ENCODE measurements at places on chromosomes 1 and 21.

GRCh38 chr1:239913141-239913585, 178.5 kb upstream of the FMN2 start:
- DNase-seq, result no peak

GRCh38 chr1:118244194-118244593, 59.2 kb upstream of the SPAG17 start:
- no peak for DNase-seq

DNA sequence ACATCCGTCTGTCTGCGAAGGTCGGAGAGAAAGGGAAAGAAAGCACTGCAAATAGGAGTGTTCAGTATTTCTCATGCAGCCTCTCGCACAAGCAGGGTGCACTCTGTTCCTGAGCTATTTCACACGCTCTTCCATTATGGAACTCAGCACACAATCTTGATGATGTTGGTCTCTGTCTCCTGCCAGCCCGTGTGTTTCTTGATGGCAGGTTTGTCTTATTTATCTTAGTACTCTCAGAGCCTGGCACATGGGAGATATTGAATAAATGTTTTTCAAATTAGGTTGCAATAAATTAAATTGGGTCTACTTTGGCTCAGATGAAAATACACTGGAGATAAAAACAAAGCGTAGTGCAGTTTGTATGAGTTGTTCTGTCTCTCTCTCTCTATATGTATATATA, 134.9 kb upstream of the ETS2 start:
- no peak for DNase-seq

DNA sequence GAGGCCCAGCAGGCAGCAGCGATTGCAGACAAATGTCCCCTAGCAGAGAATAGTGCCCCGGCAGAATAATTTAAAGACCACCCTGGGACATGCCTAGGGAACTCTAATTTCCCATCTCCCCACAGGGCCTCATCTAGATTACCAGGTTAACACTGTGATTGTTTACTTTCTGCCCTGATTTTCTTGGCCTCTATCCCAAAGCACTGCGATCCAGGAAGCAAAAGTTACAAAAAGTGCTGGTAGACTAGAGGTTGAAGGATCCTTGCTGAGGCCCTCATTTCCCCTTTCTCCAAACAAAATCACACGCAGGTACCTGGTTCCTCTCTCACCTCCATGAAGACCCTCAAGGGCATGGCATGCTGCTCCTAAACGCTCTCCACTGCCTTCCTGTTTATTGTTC, 229.7 kb downstream of the C1orf94 start:
- DNase-seq, result no peak

DNA sequence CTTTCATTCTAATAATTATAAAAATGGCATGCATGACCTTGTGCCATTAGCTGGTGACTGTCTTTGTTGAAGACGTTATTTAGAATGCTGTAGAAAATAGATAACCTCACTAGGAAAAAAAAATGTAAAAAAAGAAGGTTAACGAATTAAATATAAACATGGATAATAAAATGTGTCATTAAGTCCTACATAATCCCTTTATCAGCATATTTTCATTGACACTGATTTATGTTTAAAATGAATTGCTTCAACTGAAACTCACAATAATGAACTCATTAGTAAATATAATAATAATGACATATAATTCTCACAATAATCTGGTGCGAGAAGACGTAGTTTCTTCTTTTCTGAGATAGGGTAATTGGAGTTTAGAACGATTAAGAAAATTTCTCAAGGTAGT, 4.7 kb downstream of the TMPRSS15 start:
- no peak for DNase-seq

DNA sequence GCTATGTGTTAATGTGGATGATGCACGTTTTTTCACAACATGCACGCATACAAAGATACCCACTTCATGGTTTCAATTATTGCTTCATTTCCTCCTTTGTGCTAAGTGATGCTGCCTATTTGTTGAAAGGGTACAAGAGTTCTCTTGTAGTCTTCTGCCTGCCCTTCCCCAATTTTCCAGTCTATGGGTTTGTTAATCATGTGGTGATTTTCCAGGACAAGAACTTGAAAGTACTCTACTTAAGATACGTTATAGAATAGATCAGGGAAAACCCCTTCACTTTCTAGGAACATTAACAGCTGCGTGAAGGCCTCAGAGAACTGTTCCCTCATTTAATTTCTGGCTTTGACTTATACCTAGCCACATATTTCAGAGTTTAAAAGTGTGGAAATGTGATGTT, 52.1 kb upstream of the SLC44A3 start:
- no peak for DNase-seq

DNA sequence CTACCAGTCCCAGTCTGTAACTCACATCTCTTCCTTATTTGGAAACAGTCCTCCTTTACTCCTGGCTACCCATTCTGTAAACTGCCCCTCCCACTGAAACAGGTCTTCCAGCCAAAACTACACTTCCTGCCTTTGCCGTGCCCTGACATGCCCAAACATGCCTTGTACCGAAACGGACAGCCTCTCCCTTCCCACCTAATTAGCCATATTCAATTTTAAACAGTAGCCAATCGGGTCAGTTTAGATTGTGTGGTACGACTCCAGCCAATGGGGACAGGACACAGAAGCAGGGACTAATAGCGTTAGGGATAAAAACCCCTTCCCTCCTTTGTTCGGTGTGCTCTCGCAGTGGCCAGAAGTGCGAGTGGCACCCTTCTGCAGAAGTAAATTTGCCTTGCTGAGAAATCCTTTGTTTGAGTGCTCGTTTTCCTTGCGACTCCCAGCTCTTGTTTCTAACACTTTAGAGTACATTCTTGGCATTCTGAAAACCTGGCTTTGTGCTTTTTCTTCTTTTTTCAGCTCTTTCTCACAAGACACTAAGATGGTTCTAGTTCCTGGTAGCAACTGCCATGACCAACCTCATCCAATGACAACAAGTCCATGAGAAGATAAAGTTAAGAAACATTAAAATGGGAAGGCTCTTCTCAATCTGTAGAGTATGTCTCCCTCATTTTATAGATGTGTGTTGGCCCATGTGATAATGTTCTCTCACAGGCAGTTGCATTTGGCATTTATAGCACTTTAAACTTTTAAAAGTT, 325.1 kb upstream of the GREM2 start:
- no peak for DNase-seq

- no peak for DNase-seq
Observed at GRCh38 chr1:27351541-27352107, 9.8 kb downstream of the SYTL1 start.

Data from neuronal stem cell (in vitro differentiated cells).